ENCODE measurements at places on chromosomes 11 and 22. TPM values are rescaled to one million over a fixed set of nuclear protein-coding genes. Genes with fewer than 3 reads are reported as not detected.

GRCh38 chr11:68680541-68681231 lies 3.7 kb upstream of the GAL start:
- no peak for DNase-seq

GRCh38 chr11:657691-658126 lies 20.6 kb downstream of the DRD4 start:
- DNase-seq: no peak

- no peak for DNase-seq
Measured at GRCh38 chr11:65569164-65569972, 909 bp upstream of the ZNRD2 start.

DNA sequence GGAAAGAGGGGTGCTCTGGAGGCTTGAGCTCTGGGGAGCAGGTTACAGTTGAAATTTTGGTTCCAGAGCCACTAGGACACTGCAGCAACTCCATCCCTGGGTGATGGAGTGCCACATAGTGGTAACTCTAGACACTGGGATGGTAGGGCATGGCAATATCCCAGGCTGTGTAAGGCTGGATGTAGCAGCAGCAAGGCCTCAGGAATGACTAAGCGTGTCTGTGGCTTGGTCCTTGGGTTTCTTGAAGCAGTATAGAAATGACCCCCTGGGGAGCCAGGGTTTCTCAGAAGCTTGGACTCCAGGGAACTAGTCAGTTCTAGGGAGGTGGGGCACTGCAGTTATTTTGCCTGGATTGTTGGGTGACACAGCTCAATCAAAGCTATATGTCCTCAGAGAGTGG lies 8.1 kb downstream of the MS4A4A start:
- no peak for DNase-seq

Gene ZP1
- 0.15 TPM for polyA plus RNA-seq

DNA sequence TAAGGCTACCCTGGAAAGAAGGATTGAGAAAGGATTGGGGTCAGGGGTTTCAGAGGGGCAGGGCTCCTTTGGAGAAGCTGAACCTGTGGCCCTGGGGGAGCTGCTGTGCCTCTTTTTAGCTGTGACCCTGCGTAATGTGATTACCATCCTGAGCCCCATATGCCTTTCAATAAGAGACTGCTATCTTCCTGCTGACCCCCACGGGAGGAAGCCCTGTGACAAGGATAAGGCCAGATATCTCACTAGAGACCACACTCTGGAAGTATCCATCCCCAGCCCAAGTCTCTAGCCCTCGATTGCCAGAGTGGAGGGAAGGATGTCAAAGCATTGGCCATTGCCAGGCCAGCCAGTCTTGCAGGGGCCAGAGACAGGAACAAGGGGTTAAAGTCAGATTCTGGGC lies 4.8 kb upstream of the SLC39A13 start:
- no peak for DNase-seq

- no peak for DNase-seq
Measured at GRCh38 chr11:109612496-109612895, 190.5 kb downstream of the C11orf87 start.

- DNase-seq: peak; percentile 40
Measured at GRCh38 chr22:22207845-22208564, 36.6 kb upstream of the VPREB1 start.

- peak; percentile 84 for DNase-seq
Measured at GRCh38 chr11:118930094-118930712, 4.5 kb upstream of the BCL9L start.

Gene MYEOV
- 0.08 TPM for polyA plus RNA-seq

DNA sequence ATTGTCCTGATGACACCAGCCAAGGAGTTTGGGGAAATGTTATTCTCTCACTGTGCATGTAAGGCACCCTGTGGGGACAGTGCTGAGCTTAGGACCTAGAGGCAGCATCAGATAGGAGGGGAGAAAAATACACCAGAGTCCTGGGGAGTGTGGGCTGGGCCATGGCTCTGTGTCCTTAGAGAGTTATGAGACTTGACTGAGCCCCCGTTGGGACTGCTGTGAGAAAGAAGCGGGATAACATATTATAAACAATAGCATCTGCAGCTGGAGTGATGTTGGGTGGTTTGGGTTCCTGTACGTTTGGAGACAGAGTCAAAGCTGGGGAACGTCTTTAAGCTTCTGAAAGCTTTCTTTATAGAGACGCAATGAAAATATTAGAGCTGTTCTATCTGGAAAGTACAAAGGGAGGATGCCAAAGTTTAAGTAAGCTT lies 90.9 kb upstream of the CRTAM start:
- DNase-seq: no peak

GRCh38 chr11:122181893-122182292 lies 65.9 kb upstream of the BLID start:
- DNase-seq: no peak

Gene ENTHD1
- not detected for polyA plus RNA-seq

Gene DRAP1
- polyA plus RNA-seq: 168 TPM

DNA sequence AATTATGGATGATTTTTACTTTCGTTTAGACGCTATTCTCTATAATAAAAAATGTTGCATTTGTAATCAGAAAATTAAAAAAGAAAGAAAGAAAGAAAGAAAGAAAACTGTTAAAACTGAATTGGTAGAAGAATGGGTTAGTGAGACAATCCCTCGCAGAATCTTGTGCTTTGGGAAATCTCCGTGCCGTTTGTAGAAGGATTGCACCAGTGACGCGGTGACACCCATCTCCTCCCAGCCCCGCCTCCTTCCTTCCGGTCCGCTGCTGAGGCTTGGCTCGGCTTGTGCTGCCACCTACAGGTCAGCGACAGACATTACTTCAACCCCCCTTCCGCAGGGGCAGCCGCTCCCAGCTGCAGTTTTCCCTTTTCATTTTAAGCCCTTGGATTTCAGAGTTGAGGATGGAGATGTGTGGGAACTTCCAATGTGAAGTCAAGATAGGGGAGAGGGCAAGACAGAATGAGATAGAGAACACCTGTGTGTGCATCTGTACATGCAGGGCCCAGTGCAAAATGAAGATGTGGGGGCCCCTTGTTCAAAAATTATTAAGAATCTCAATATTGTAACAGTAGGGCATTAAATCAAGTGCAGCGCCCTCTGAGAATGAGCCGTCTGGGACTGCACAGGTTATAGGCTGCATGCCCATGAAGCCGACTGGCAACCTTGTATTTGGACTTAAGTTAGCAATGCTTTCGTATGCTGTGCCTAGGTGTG lies 41.1 kb downstream of the TST start:
- peak; percentile 91 for DNase-seq

Gene EHBP1L1
- 71.4 TPM for polyA plus RNA-seq

DNA sequence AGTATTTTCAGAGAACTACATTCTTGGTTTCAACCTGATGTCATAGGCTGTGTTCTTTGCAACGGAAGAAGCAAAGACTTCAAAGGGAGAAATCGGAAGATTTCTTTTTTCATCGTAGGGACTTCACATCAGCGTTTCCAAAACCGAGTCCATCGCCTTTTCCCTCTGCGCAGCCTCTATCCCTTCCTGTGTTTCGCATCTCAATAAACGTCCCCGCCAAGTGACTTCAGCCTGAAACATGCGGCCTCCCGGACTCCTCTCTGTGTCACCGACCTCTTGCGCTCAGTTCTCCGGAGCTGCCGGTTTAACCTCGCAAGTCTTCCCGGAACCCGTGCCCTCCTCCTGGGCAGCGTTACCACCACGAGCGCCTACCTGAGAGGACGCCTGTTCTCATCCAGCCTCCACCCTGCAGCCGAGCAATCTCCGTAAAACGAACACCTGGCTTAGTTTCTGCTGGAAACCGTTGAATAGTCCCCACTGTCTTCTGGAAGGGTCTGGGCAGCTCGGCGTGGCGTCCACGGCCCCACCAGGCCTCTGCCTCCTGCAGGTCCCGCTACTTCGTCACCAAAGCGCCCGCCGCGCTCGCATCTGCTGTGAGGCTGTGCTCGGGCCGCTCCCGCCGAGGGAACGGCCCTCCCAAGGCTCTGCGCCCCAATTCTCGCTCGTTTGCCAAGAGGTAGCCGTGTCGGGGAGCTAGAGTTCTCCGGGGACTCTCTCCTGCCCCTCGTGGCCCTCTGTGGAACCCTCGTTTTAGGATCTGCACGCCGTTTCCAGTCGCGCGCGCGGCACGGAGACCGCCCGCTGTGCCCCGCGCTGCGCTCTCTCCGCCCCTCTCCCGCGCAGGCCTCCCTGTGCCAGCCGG lies at the start of gene GLB1L3:
Gene GLB1L3 (plus strand): TSS at position 846 of the 862 bp plus-strand sequence. CDS start 362 bp downstream, outside the sequence.
- DNase-seq: no peak

DNA sequence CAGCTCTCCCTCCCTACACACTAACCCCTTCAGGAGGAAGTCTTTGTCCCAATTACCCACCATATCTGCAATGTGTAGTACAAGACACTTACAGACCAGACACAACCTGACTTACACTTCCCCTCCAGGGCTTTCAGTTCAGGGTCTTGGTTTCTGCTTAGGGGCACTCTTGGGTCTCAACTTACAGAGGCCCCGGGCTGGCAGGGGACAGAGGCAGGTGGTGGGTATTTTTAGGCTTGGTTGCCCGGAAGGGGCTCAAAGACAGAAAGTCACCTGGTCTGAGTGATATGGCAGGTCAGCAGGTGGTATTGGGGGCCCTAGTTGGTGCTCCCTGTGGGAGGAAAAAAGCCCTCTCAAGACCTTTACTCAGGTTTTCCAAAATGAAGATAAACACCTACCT lies 3.4 kb upstream of the TMEM184B start:
- DNase-seq: no peak

DNA sequence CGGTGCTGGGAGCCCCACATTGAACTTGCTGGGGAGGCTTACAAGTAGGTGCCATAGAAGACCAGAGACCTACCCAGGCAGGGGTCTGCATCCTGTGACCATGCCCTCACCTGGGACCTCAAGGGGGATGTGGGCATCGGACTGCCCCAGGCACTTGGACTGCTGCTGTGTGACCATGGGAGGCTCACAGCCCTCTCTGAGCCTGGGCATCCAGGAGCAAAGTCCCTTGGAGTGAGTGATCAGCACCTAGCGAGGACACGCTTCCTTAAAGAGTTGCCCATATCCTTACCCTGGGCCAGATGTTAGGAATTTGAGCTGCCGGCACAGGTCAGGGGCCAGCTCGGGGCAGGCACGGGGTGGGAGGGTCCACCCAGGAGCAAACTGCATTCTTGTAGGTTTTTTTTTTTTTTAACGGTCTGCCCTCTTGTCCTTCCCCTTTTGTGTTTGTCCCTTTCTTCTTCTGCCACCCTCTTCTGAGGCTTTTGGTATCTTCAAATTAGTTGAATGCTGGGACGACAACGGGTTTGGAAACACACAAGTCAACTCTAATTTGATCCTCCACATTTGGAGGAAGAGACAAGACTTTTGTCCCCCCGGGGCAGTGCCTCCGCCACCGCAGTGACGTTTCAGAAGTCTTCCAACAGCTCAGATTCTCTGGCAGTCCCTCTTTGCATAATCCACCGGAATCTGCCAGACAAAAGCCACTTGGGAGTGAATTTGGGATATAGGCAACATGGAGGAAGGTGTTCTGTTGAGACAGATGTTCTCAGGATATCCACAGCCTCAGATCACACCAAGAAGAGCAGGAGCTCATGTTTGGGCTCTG lies 46.1 kb upstream of the LINC01488 start:
- peak; percentile 24 for DNase-seq

DNA sequence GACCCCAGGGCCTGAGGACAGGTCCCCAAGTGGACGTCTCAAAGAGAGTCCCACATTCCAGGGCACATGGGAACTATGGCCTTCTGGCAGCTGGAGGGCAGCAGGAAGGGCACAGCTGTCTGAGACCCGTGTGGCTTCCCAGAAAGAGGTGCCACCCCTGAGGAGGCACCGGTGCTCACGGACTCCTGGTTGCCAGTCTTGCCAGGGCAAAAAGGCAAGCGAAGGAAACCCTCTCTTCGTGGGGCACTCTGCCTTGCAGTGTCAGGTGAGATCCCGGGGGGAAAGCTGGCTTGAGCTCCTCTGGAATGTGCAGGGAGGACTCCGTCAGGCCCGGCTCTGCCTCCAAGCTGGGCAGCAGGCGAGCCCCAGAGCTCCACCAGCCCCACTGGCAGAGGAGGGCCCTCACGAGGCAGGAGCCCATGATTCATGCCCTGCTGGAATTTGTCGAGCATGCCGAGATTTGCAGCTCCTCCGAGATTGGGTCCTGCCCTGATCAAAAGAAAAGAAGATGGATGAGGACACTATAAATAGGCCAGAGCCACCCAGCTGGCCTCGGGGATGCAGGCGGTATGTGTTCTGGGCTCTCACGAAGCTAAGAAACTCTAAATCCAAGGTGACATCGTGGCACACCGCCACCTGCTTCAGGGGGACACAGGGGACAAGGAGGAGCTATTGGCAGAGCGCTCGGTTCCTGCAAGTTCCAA lies 9.9 kb upstream of the CELSR1 start:
- DNase-seq: peak; percentile 48

DNA sequence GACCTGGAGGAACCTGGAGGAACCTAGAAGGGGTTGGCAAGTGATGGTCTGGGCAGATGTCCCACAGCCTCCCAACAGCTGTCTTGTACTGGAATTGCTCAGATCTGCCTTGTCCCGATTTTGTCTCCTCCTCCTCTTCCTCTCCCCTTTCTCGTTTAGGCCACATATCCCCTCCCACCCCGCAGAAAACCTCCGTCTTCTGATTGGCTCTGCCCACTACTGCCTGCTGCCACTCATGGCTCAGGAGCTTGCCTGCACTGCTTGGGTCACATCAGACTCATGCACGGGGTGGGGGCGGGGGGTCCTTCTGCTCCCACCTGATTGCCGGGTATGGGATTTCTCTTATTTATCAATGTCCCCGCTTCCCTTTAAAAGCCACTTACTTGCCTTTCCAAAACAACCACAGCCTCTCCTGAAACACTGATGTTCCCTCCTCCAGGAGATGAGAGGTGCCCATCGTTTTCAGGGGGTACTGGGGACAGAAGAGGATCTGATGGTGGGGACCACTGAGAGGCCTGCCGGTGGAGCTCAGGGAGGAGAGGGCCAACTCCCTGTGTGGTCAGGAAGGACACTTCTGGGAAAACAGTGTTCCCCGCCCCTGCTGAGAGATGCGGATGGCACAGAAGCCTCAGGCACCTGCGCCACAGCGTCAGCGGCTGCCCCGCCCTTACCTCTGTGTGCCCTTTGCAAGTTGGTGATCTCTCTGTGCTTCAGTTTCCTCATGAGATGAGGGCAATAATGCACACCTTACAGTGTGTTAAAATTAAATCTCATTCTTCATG lies 14.7 kb downstream of the TOM1 start:
- DNase-seq: peak; percentile 56

DNA sequence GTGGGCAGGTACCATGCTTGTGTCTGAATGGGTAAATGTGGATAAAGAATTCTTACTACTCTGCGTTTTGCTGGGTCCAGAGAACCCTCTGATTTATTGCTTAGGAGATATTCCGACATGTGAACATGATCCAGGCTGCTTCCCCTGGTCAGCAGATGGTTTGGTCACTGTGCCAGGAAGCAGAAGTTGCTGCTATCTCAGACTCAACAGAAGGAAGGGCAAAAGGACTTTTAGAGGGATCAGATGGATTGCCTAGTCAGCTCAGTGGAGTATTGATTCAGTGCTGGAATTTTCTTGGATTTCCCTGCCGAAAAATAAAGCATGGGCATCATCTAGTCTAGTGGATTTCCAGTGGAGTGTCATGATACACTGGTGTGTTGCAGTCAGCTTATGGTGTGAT lies 440.1 kb downstream of the NTM start:
- no peak for DNase-seq

GRCh38 chr11:20337526-20338154 lies 25.9 kb upstream of the HTATIP2 start:
- no peak for DNase-seq
